ENCODE measurements at places on chromosomes 2 and 18.
A peak's percentile ranks its signal among the peaks of the same experiment; 100 is the strongest.

- no peak for DNase-seq
Measured at GRCh38 chr2:51158251-51158650, 126.3 kb upstream of the NRXN1 start.

DNA sequence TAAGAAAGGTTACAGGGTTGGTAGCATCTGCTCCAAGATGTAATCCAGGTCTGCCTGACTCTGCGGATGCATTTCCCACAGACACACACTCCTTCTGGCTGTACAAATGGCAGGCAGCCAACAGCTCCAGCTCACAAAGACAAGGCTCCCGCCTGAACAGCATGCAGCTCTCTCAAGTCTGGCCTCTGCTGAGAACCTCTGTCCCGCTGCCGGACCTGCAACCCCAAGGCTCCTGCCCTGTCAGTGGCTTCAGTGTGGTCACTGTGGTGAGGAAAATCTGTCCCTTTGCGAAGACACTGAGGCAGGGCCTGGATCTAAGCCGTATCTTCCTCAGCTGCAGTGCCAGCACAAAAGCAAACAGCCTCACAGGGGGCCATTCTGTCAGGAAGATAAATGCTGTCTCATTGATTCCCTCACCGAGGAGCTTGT is 469.3 kb upstream of the MEX3C start:
- DNase-seq: peak; percentile 11

GRCh38 chr18:10752382-10752781 is 226.6 kb downstream of the NAPG start:
- no peak for DNase-seq

- DNase-seq: peak; percentile 71
Measured at GRCh38 chr2:240556553-240557100, 1.2 kb downstream of the ANKMY1 start.

GRCh38 chr2:28311660-28312249 is 80.9 kb upstream of the FOSL2 start:
- no peak for DNase-seq

- no peak for DNase-seq
Measured at GRCh38 chr2:233422050-233422639, 67.9 kb downstream of the DGKD start.

- DNase-seq: no peak
Measured at GRCh38 chr2:70979180-70979488, 704 bp downstream of the ANKRD53 start.

DNA sequence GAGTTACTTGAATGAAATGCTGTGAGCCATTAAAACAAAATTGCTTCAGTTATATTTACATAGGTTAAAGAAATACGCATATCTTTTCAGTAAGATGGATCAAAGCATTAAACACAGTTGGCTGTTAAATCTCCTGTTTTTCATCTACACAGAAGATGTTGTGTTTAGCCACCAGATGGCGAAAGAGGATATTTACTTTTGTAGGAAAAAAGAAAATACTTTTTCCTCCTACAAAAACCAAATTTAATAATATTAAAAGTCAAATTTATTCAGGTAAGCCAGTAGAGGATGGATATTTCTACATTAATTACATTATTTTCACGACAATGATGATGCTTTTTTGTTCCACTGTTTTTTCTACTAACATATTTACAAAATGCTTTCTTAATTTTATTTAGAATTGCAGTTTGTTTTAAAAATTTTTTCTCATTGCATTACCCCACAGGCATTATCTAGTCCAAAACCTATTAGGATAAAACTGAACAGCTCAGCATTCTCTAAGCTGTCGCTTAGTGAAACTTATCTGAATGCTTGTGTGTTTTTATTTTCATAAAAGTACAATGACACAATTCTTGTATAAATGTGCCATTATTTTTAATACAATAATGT is 173.7 kb downstream of the ASXL3 start:
- DNase-seq: no peak

DNA sequence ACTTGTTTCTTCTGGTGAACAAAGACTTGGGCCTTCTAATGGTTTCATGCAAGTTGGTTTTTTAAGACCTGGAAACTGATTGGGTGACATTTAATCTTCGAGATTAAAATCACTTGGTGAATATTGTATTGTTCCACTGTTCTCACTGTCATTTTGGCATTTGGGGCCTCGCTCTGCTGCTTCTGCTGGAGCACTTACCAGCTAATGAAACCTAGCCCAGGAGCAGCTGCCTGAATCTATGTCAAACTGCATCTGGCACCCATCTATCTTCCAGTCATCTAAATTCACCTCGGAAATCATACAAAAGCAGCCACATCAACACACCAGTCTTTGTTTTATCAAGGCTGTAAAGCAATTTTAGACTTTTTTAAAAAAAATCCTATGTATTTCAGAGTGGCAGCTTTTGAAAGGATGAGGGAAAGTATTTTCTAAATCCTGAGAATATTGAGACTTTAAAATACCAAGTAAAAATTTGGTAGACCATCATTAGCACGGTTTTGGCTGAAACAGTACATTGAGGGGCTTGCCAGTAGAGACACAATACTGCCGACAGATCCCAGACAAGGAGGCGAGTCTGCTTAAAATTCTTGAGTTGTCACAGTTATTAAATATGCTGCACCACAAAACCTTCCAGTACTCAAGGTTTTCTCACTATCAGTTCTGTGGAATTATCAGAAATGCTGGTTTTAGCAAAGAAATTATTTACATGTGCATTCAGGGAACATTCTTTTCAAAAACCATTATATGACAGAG is 26.1 kb upstream of the SERTAD2 start:
- DNase-seq: peak; percentile 61

DNA sequence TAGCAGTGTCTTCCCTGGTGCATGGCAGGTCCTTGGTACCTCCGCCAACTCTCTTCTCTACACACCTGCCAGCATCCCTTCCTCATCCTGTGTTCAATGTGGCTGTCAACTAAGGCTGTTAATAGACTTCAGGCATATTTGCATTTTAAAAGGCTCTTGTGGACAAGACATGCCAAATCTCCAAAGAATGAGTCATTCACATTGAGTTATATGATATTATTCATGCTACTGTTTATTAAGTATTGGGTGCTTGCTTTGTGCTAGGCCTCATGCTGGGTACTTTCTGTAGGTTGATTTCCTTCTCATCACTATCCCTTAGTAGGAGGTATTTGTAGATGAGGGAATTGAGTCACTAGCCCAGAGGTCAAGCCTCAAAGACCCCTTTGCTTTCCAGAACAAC is 5.2 kb downstream of the MYO1B start:
- no peak for DNase-seq

DNA sequence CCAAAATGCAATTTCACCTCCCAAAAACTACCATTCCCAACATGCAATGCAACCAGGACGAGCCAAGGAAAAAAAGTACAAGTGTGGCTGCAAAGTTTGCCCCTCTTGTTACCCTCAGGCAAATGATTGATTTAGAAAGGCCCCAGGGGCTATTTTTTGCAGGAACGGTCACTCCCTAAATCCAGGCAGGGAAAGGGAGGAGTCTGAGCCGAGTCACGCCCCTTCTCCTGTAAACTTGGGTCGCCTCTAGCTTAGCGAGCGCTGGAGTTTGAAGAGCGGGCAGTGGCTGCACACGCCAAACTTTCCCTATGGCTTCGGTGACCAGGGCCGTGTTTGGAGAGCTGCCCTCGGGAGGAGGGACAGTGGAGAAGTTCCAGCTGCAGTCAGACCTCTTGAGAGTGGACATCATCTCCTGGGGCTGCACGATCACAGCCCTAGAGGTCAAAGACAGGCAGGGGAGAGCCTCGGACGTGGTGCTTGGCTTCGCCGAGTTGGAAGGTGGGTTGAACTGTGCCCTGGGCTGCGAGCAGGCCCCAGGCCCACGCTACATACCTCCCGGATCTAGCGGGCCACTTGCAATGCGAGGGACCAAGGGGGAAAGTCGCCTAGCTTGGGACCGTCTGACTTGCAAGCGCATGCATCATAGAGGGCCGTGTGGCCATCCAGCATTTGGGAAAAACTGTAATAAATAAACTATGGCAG is at the start of gene GALM:
GALM (plus strand) TSS at position 261 of the 702 bp plus-strand sequence; CDS start at position 309, 48 bp downstream.
- peak; percentile 92 for DNase-seq

- DNase-seq: no peak
Measured at GRCh38 chr2:207953354-207953753, 72.0 kb downstream of the PLEKHM3 start.

DNA sequence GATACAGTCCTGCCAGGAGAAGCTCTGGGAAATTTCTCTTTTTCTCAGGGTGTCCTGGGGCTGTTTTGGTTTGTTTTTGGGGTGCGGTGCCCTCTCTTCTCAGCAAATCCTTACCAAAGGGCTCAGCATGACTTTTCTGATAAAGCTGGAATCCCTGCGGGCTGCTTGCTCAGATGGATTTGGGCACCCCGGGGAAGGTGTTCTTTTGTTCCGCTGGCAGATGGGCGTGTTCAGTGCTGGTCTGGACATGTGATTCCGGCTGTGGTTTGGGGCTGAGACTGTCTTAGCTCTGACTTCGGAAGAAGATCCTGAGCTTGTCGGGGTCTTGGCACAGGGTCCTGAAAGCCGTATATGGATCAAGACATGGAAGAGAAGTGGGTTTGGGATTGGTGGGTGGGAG is 134.2 kb upstream of the SPRED2 start:
- DNase-seq: peak; percentile 72

- no peak for DNase-seq
Measured at GRCh38 chr2:100853909-100854810, 34.2 kb downstream of the NPAS2 start.

GRCh38 chr2:30436859-30437435 is 10.1 kb upstream of the LCLAT1 start:
- DNase-seq: no peak

- peak; percentile 57 for DNase-seq
Measured at GRCh38 chr2:127220102-127220767, at the start of gene CYP27C1. Gene CYP27C1, minus strand, starts transcription at chr2:127220299. Its CDS starts 29 bp downstream, at chr2:127220270.

- no peak for DNase-seq
Measured at GRCh38 chr18:5894611-5895298, 567 bp downstream of the TMEM200C start.

DNA sequence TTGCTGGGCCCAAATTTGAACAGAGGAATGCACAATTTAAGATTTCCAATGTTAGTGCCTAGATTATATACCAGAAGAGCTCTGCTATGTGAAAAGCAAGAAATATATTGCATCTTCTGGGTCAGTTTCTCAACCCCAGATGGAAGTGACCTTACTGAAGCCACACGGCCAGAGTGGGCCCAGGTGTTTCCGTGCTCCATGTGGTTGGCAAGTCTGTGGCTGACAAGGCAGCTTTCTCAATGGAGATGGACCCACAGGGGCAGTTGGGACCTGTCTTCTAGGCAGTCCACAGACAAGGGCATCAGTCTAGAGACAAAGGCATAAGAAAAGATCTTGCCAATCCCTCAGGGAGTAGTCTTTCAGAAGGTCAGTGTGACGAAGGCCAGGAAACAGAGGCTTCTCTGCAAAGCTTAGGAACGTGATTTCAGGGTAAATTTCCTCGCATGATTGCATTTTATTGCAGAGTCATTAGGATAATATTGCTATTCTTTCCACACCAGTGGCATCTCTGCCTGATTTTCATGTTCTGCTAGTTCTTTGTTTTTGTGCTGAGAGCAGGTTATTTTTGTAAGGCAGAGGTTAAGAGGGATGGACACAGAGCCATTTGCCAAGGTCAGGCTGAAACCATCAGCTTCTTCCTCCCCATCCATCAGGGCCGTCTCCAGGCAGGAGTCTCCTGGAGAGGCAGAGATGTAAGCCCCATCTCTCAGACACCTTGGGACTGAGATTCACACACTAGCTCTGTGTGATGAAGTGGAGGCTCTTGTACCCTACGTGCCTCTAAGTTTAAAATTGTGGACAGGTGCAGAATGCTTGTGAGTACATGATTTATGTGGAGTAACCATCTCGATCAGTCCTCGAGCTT is 202.1 kb downstream of the ANKRD30B start:
- DNase-seq: no peak

- no peak for DNase-seq
Measured at GRCh38 chr2:160463245-160463644, 30.4 kb downstream of the RBMS1 start.

DNA sequence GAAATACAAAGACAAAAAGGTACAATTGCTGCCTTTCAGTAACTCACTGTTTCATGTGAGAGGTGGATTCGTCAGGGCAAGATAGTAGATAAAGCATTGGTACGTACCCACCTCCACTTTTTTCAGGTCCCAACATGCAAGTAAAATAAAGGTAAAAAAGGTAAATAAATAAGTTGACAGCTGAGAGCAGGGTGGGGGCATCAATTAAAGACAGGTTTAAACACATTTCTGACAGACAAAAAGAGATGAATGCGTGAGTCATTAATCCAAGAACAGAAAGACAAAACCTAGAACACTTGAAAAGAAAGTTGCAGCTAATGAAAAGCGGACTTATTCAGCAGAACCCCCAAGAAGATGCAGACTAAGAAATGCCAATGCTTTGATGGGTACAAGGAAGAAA is 979.6 kb upstream of the CDH2 start:
- no peak for DNase-seq

DNA sequence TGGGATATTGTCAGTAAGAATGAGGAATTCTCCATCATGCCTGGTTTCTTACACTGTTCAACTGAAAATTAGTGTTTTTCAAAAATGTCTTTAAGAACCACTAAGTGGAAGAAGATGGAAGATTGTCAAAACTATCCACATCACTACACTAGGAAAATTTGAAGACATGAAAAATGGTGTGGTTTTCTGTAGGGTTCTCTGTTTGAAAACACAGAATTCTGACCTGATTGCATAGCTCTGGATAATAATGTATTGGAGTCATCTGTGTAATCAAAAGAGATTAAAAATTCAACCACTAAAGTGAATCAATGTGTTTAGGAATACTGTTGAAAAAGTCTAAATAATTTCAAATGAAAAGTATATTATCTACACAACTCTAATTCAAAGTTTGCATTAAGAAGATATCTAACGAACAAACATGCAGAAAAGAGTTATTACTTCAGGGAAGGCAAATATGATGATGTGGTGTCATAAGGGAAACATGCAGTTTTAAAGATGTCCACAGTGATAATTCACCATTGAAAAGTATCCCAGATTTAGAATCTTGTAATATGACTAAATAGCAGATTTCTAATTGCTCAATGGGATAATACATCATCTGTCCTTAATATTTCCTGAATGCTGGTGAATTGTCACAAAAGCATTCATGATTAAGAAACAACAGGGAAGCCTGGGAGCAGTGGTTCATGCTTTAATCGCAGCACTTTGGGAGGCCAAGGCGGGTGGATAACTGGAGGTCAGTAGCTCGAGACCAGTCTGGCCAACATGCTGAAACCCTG is 116.9 kb downstream of the ERBB4 start:
- DNase-seq: no peak

- DNase-seq: no peak
Measured at GRCh38 chr2:198973181-198973580, 484.6 kb downstream of the SATB2 start.

DNA sequence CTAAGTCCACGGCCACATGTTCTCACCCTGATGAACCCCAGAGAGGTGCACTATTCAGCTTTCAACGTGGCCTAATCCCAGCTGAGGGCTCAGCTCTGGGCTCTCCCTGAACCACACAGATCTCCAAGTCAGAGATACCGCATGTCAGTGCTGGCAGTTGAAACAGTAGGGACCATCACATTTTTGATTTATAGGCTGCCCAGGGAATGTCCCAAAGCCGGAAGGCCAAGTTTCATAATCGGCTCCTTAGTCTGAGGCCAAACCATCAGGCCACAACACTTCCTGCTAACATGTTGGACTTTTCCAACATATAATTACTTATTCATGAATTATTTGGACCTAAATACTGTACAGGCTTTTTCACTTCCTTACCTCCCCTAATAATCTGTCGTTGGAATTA is 91.9 kb upstream of the KLHL29 start:
- DNase-seq: no peak

Data from HAP-1 (cell line).